ENCODE measurements at places on chromosomes 16 and 17. TPM values are rescaled to one million over a fixed set of nuclear protein-coding genes. Genes with fewer than 3 reads are reported as not detected.

Gene POLR3K
- 4.9 TPM for total RNA-seq

Gene NXPH3
- 1.0 TPM for total RNA-seq

Gene IGFALS
- 1.7 TPM for total RNA-seq

Gene ADGRG3
- total RNA-seq: 14.2 TPM

Gene CANT1
- 31.4 TPM for total RNA-seq

Gene CCR7
- not detected for total RNA-seq

Gene ZPBP2
- not detected for total RNA-seq

Gene XYLT1
- total RNA-seq: 5.6 TPM

Gene CPNE2
- total RNA-seq: 33.3 TPM

Gene ACADVL
- total RNA-seq: 1,743 TPM

Gene PRR29
- total RNA-seq: 1.7 TPM

Gene PIRT
- not detected for total RNA-seq

Gene TMEM107
- total RNA-seq: 33.3 TPM

Gene GID4
- 12.8 TPM for total RNA-seq

Gene KCNJ2
- total RNA-seq: 0.93 TPM

Measured in thyroid gland (tissue), 4 donors.